ENCODE measurements at places on chromosomes 6 and 20.

GRCh38 chr6:105320765-105321164 is 82.1 kb downstream of the PREP start:
- DNase-seq, result no peak

- DNase-seq, result no peak
Measured at GRCh38 chr20:14193885-14194284, 143.5 kb downstream of the FLRT3 start.

- no peak for DNase-seq
Measured at GRCh38 chr6:71965404-71965803, 79.1 kb downstream of the RIMS1 start.

- no peak for DNase-seq
Measured at GRCh38 chr6:5159162-5159561, 74.0 kb downstream of the PPP1R3G start.

DNA sequence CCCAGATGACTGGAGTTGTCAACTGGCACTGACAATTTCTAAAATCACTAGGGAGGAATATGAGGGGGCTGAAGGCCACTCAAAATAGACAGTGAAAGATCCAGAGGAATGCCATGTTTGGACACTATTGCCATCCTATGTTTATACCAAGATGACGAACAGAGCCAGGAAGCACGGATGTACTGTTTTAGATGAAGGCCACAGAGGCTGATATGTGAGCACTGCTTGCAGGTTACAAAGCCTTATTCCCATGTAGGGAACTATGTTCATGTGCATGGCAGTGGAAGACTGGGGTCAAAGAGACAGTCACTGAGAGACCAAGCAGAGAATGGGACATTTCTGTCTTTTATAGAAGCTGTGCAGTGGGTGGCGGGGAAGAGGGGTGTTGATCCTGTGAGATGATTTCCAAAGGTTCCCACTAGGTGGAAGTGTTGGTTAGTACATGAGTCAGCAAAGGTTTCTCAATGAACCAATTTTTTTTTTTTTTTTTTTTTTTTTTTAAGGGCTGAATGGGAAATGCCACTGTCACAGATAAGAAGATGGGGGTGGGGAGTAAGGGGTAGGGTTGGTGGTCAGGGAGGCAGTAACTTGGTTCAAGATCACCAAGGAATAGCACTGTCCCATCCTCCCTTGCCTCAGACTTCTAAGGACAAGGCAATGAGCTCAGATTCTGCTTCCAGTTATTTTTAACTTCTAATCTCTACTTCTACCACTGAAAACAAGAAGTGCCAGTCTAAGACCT is 46.7 kb upstream of the MOCS1 start:
- peak; percentile 50 for DNase-seq

DNA sequence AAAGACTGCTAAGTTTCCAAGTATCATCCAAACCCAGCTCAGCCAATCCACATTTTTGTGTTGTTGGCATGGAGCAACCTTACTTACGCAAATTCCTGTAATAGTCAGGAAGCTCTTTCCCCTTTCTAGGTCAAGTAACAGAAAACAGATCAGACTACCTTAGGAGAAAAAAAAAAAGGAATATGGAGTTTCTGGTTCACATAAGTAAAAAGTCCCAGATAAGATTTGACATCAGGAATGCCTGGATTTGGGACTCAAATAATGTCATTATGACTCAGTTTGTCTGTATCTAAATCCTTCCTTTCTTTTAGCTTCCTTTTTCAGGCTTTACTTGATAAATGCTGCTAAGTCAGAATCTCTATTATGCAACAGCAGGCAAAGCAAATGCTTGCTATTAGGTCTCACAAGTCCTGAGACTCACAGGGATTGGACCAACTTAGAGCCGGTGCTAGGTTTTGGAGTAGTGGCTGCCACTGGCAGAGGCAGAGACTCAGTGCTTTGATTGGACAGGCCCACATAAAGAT is 44.5 kb downstream of the NCOA7 start:
- peak; percentile 43 for DNase-seq

DNA sequence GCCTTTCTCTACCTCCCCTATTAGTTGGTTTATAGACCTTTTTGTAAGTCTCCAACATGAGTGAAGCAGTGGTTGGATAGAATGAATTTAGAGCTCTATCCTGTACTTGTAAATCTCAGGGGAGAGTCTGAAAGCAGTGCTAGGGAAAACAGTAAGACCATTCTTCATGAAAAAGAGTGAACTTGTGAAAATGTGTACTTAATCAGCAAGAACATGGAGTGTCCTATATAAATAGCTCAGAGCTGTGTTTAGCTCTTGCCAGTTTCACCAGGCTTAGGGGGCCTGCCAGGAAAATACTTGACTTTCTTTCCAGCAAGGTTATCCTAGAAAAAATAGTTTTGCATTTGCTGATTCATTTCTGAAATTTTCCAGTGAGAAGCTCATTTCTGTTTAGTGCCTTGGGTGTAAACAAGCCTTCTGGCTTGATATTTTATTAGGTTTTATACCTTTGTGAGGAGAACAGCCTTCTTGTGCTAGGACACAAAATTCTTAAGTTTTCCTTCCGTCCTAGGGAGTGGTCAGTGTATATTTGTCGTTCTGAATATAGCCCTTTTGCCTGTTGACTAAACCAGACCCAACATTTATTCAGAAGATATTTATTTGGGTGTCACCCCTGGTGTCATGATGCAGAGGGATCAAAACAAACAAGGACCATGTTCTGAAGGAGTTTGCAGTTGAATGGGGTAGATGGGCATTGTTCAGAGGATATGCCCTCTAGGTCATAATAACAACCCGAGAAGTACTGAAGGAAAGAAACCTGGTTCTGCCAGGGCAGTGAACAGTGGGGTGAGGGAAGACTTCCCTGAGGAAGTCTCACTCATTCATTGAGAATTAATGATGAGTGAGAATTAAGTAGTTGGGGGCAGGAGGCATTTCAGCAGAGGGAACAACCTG is 7.6 kb downstream of the ARFGEF2 start:
- peak; percentile 54 for DNase-seq

DNA sequence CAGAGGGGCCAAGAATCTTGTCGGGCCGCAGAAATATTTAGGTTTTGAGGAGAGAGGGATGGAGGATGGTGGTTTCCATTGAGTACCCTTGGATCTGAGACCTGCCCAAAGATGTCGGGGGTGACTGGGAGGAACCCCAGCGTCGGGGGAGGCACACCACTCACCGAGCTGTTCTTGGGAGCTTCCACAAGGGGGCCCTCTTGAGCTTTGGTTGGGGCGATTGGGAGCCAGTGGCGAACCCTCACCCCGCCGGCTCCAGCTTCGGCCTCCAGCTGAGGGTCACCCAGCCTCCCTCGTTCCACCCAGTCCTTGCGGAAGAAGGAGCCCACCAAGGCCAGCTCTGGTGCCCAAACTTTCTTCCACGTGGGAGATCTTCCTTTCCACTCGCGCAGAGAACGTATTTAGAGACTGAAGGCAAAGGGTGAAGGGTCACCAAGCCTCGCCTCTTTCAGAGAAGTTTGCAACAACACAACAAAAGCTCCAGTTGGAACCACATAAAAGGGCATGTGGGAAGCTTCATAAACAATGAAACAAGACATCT is 33.6 kb downstream of the APCDD1L start:
- peak; percentile 36 for DNase-seq

DNA sequence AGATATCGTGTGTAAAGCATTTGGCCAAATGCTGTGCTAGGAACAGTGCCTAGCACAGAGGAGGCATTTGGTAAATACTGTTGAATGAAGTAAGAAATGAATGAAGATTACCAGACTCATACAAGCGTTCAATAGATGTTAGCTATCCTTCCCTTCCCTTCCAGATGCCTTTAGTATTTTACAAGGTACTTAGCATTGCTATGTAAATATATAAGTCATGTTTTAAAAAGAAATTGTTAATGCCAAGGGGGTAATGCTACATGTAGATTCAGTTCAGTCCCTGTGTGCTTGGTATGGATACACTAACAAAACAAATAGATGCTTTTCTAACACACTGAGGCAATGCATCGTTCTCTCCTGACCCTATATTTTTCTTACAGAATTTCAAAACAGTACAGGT is 407.2 kb downstream of the ADGRB3 start:
- no peak for DNase-seq

DNA sequence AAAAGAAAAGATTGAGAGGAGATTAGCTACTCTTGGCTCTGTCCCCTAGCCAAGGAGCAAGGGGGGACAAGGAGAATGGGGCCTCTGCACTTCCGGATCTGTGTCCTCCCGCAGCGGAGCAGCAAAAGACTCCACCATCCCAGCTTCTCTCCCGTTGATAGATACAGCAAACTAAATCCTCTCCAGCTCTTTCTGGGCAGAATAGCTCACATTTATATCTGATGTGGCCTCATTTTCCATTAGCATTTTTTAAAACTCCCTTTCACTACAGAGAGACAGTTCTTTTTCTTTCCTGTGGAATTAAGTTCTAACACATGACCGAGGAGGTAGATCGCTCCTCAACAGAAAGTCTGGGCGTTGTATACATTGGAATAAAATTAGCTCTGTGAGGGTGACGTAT is 260.9 kb upstream of the SOX4 start:
- no peak for DNase-seq

DNA sequence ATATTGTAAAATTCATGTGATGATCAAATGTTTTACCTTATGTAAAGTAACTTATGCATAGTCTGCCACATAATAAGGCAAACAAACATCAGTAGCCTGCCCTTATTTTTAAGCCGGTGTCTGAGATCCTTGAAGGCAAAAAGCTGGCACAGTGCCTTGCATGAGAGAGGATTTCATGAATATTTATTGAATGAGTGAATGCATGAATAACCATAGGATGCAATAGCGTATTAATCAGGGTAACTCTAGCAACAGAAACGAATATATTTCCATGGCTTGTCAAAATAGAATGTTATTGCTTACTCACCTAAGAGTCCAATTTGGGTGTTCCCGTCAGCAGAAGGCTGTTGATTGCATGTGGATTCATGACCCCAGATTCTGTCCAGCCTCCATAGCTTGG is 34.9 kb downstream of the BTBD3 start:
- DNase-seq, result peak; percentile 50

DNA sequence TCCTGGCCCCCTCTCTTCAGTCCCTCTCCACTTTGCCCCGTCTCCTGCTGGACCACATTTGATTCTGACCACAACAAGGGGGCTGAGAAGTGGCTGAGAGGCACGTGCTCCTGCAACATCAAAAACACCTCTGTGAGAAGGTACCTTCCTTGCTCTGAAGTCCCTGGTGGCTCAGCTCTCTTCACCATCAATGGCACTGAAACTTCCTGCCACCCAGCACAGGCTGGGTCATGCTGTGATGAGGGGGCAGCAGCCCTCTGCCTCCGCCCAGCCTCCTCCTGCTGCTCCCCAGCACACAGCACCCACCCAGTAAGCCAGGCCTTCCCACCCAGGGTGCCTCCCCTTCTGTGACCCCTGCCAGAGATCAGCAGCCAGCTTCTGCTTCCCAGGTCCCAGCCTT is 10.3 kb downstream of the ZMYND8 start:
- no peak for DNase-seq
